ENCODE measurements at places on chromosomes 16 and 17. TPM values are rescaled to one million over a fixed set of nuclear protein-coding genes. Genes with fewer than 3 reads are reported as not detected.

RPL13 gene
- total RNA-seq = 8,583 TPM

GRCh38 chr16:751152-752006 is 9.2 kb upstream of the MSLN start:
- no peak for DNase-seq

- DNase-seq = no peak
Measured at GRCh38 chr16:11306997-11307638, 26.0 kb upstream of the PRM1 start.

AOC3 gene
- total RNA-seq = 79.6 TPM

MT4 gene
- not detected for total RNA-seq

TK1 gene
- 6.9 TPM for total RNA-seq

FOXN1 gene
- not detected for total RNA-seq

DNA sequence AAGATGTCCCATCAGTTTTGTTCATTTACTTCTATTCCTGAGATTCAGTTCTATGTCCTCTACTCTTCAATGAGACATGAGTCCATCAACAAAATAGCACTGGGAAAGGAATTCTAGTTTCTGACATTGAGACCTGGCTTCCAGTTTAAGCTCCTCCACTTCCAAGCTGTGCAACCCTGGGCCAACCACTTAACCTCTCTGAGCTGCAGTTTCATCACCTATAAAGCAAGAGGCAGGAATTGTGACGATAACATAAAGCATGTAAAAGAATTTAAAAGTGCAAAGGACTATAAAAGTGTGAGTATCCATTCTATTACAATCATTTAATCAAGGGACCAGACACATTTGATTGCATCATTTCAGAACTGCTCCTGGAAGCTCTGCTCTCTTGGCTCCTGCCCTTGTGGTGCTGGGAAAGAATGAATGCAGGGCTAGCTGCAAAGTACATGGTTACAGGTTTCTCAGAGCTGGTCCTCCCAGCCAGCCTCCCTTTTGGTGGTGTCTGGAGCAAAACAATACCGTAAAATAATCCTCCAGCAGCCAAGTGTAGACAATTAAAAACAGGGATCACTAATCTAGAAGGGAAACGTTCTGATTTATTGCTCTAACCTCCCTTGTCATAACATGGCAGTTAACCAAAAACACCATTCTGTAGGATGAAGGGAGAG is 113.9 kb downstream of the VPS53 start:
- peak; percentile 87 for DNase-seq

SLFN12L gene
- total RNA-seq = 0.71 TPM

MSI2 gene
- 19.5 TPM for total RNA-seq

ARHGAP27 gene
- 10.0 TPM for total RNA-seq

DNA sequence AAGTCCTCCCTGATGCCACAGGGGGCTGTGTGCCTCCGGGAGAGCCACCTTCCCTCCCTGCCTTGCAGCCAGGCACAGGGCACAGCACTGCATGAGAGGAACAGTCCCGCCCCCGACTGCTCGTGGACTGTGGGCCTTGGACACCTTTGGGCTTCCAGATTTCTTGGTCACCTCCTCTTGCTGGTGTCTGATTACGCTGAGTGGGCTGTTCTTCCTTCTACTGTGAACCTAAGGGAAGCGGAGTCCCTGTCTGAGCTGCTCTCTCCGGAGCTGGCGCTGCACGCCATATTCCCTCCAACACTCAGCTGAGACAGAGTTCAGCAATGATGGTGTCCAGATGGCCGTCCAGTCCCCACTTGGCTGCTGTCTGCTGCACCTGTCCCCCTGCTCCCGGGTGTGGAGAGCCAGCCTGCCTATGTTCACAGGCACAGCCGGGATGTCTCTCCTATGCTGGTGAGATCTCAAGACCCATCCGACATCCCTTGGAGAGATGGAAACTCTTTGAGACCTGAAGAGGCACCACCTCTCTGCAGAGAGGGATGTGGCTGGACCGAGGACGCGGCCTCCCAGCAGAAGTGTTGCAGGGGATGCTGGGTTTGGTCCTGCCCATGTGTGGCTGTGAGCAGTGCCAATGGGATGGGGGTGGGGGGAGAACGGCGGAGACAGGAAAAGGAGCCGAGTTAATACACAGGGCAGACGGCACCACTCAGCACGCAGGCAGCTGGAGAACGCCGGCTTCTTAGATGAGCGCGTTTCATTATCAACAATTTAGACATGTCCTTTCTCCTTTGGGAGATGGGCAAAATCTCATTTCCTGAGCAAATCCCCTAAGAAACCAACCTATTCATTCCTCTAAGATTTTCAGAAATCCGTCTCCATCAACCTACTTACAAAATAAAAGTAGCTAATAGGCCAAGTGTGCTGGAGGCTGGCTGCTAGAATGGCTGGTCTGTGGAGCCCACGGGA is 171.9 kb downstream of the ENGASE start:
- DNase-seq = no peak

RND2 gene
- 3.0 TPM for total RNA-seq

ACSM2A gene
- total RNA-seq = not detected

ATP1B2 gene
- total RNA-seq = 1.4 TPM

GRCh38 chr17:72455562-72455961 is 334.7 kb downstream of the SOX9 start:
- no peak for DNase-seq

NCBP3 gene
- total RNA-seq = 21.8 TPM

- DNase-seq = no peak
Measured at GRCh38 chr16:88658714-88659113, 4.2 kb downstream of the MVD start.

- no peak for DNase-seq
Measured at GRCh38 chr17:349666-350065, 2.9 kb downstream of the RPH3AL start.

DNA sequence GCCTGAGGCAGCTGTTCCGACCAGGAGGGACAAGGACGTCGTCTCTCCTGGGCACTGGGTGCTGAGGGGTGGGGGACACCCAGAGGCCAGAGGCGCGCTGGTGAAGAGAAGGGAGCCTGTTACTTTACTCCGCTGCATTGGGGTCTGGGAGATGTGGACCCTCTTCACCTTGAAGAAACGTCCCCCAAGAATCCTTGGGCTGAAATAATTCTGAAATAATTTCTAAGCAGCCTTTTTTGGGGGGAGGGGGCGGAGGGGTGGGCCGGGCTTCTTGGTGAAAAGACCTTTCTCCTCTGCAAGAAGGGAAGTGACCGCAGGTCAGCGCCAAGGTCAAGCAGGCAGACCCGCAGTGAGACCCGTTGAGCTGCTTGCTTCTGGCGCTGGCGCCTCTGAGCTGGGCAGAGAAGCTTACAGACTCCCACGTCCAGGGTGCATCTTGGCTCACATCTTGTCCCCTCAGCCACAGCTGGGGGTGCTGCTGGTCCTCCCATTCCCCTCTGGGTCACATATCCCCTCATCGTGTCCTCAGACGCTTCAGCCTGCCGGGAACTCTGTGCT is 1.1 kb downstream of the SYT17 start:
- no peak for DNase-seq

LAT gene
- total RNA-seq = 19.1 TPM

SLC13A5 gene
- total RNA-seq = not detected

DNA sequence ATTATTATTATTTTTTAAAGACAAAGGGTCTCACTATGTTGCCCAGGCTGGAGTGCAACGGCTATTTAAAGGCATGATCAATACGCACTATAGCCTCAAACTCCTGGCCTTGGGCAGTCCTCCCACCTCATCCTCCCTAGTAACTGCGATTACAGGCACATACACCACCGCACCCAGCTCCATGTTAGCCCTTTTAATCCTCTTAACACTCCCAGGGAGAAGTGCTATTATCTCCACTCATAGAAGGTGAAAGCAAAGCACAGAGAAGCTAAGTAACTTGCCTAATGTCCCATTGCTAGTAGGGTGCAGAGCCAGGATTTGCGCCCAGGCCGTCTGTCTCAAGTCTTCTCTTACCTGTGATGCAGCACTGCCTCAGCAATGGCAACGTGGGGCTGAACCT is 5.0 kb downstream of the HAS3 start:
- DNase-seq = no peak

DNA sequence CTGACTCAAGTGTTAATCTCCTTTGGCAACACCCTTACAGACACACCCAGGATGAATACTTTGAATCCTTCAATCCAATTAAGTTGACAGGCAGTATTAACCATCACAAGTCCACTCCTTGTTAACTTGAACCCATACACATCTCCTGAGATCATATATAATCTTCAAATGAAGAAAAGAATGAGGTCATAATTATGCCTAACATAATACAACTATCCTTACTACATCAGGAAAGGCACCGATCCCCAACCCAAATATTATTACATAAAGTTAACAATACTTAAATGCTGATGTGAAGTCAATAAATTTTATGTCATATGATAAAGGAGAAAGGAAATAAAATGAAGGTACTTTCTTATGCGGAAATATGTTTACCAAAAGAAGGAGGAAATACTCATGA is 649.9 kb downstream of the KCNJ2 start:
- DNase-seq = no peak

GRCh38 chr16:75288596-75289120 is 37.2 kb upstream of the BCAR1 start:
- no peak for DNase-seq

DNA sequence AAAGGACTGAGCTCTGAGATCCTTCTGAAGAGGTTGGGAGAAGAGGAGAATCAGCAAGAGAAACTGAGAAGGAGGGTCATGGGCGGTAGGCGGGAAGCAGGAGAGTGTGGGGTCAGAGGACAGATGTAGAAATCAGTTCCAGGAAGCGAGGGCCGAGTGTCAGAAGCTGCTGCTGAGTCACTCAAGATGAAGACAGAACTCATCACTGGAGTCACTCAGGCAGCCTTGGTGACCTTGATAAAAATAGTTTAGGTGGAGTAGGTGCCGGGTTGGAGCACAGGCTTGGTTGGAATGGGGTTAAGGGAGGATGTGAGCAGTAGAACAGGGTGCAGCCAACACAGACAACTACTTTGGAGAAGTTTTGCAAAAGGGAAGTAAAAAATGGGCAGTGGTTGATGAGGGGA is 6.1 kb upstream of the ITGAM start:
- no peak for DNase-seq

DNA sequence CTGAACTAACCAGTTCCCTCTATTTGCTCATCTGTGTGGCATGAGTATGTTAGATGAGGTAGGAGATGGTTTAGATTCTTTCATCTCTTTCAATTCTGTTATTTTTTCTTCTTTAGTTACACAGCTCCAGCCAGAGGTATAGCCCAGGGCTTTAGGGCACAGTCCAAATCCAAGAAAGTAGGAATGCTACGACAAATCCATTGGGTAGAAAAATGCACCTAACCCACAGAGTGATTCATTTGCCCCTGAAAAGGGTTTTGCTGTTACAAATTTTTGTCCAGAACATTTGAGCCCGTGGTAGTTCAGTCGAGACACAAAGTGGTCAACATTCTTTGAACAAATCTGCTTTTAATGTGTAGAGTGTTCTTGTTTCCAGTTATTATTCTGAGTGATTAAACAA is 250.7 kb downstream of the HS3ST3A1 start:
- DNase-seq = no peak

ABCA3 gene
- 4.9 TPM for total RNA-seq

- no peak for DNase-seq
Measured at GRCh38 chr16:49548325-49548970, 174.8 kb downstream of the C16orf78 start.

DNA sequence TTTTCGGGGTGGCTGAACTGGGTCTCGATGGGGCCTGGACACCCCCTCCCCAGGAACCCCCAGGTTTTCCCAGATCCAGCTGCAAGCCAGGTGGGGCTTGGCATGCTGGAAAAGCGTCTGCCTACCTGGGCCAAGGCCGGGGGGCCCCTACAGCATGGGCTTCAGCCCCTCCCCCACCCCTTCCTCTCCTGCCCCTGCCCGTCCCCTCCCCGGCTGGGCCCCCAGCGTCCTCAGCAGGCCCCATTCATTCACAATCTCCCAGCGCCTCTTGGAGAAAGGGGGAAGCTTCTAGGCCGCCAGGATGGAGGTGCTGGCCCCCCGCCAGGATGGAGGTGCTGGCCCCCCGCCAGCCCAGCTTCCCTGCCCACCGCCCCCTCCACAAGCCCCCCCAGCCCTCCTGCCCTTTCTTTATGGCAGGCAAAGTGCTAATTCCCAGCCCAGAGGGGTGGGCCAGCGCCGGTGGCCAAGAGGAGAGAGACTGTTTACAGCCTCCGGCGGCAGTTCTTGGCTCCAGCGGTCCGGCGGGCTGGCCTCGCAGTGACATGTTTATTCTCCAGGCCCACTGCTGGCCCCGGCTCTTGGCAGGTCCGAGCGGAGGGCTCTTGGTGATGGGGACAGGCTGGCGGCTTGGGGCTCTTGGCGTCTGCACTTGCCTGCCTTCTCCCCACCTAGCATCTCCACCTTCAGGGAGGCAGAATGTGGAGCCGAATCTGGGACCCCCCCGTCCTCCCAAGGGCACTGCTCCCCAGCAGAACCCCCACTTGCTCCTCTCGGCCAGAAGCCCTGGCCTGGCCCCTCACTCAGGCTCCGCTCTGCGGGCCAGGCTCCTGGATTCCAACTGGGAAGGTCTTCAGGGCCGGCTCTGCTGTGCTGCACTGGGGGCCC is 94.4 kb upstream of the CIBAR2 start:
- peak; percentile 95 for DNase-seq

DNA sequence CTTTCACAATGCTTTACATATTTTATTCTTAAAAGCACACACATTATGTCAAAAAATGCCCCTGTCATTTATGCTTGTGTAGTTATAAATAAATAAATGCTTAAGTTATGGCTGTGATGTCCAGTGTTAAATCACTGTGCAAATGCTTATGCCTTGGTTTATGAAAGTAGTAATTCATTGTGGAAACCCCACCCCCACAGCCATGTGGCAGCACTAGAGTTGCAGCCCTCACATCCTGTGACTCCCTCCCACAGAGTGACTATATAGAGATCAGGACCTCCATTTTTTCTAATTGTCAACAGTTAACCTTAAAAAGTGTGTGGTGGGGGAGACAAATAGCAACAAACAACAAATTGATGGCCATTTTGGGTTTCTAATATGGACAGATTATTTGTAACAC is 2.4 kb downstream of the SKAP1 start:
- no peak for DNase-seq

GRCh38 chr17:75591722-75592302 is 4.2 kb downstream of the MYO15B start:
- peak; percentile 53 for DNase-seq

DNA sequence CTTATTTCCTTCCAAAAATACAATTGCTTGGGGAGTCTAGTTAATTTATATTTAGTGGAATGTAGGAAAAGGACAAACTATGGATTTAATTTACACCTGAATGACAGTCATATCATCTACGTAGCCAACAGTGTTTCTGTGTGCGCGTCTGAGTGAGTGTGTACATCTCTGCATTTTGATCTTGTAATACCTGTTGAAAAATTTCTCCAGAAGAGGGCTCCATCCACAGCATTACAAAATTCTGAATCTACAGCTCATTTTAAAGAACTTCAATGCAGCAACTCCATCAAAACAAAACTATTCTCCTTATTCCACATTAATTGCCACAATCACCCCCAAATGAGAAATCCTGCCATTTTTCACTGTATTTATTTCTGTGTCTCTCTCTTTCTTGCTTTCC is 3.9 kb downstream of the CDH13 start:
- DNase-seq = peak; percentile 13

SOX15 gene
- total RNA-seq = 7.2 TPM

ACSM2B gene
- 0.14 TPM for total RNA-seq

DNA sequence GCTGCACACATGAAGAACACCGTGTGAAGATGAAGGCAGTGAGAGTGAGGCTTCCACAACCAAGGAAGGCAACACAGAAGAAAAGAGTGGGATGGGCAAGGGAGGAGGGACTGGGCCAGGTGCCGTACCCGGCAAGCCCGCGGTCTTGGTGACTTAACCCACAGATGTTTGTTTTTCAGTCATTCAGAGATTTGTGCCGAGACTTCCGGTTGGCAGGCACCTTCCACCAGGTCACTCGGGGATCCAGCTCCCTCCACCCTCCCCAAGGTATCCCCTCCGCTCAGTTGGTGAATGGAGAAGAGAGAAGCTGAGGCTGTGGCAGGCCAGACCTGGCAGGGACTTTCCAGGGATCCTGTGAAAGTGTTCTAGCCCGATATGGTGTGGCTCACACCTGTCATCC is 4.9 kb upstream of the KREMEN2 start:
- no peak for DNase-seq
